ENCODE measurements at places on chromosomes 6 and 20. TPM values are rescaled to one million over a fixed set of nuclear protein-coding genes. Genes with fewer than 3 reads are reported as not detected.

DNA sequence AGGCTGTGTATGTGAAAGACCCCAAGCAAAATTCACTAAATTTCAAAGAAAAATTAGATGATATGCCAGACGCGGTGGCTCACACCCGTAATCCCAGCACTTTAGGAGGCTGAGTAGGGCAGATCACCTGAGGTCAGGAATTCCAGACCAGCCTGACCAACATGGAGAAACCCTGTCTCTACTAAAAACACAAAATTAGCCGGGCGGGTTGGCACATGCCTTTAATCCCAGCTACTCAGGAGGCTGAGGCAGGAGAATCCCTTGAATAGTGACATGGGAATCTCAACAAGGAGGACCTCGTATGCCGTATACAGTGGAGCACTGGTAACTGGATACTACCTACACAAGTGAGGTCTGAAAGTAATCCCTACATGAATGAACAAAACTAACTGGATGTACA, 92.7 kb upstream of the JARID2 start:
- no peak overlapping the region for H3K4me3 ChIP-seq
- no peak for DNase-seq
- H3K27ac ChIP-seq = no peak overlapping the region
- no peaks in the 10 kb centered on the region for H3K36me3 ChIP-seq
- no peaks in the 10 kb centered on the region for H3K4me1 ChIP-seq

The RIPOR3 gene
- 4.7 TPM for total RNA-seq

The OR2H1 gene
- total RNA-seq = not detected

The OR2H2 gene
- total RNA-seq = not detected

DNA sequence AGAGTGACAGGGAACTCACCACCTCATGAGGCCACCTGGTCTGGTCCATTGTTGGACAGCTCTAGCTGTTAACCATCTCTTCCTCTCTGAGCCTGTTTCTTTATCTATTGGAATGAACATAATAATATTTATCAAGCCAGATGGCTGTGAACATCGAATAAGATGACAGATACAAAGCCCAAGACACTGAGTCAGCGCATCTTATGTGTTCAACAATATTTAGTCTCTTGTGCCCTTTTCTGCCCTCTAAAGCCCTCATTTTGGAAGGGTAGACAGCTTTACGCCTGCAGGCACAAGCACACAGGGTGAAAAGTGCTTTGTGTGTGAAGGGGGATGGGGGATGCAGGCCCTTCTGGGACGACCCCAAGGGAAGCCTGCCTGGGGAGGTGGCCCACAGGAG, 164.0 kb downstream of the GRM4 start:
- no peaks in the 10 kb centered on the region for H3K4me1 ChIP-seq
- H3K4me3 ChIP-seq = no peak overlapping the region
- no peaks in the 10 kb centered on the region for H3K27me3 ChIP-seq
- H3K27ac ChIP-seq = no peak overlapping the region

The LHFPL5 gene
- total RNA-seq = not detected

DNA sequence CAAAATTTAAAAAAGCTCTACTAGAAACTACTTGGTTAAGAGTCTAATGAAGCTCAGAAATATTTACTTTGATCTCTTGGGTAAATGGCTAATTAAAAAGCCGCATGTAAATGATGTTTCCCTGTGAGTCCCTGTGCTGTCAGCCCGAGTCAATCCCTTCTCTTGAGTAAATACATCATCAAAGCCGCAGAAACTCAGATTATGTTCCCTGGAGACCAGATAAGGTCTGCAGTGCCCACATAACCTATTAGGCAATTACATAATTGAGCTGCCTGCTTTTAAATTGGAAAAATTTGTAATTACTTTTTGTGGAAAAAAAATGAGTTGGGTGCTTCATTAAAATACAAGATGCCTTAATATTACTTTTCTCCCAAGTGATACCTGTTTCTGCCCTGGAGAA, 83.1 kb downstream of the KIZ start:
- H3K27ac ChIP-seq = no peak overlapping the region
- no peaks in the 10 kb centered on the region for H3K27me3 ChIP-seq
- H3K4me3 ChIP-seq = no peak overlapping the region
- no peaks in the 10 kb centered on the region for H3K36me3 ChIP-seq
- no peaks in the 10 kb centered on the region for H3K4me1 ChIP-seq
- DNase-seq = no peak

The CNKSR3 gene
- total RNA-seq = 11.5 TPM

DNA sequence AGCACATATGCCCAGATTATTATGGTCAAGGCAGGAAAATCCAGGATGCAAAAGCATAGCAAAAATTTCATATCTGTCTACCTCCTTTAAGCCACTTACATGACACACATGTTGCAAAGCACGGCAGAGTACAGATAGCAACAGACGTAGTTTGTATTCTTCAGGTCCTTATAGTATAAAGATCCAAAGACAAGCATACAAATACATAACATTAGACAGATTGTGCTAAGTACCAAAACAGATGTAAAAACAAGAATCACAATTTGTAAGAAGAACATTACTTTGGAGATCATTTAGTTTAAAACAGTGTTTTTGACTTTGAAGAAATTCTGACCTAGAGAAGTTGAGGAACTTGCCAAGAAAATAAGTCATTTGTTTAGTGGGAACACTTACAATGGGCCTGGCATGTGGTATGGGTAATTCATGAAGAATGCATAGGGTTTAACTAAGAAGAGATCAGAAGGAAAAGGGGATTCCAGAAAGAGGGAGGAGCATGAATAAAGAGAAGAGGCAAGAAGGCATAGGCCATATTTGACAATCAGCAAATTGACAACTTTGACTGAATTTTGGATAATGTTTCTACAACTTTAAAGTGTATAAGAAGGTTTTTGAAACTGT, 30.6 kb upstream of the LMBRD1 start:
- no peaks in the 10 kb centered on the region for H3K36me3 ChIP-seq
- no peak overlapping the region for H3K4me3 ChIP-seq
- no peak overlapping the region for H3K27ac ChIP-seq
- no peak for DNase-seq

- H3K4me3 ChIP-seq = no peak overlapping the region
- peaks cover 12% of the 10 kb centered on the region for H3K27me3 ChIP-seq
- DNase-seq = no peak
Measured at GRCh38 chr20:25089096-25089495, 7.2 kb upstream of the VSX1 start.

The TPX2 gene
- total RNA-seq = 2.9 TPM

All from right atrium auricular region (tissue), 2 donors.